ENCODE measurements at places on chromosomes 11 and 22.

DNA sequence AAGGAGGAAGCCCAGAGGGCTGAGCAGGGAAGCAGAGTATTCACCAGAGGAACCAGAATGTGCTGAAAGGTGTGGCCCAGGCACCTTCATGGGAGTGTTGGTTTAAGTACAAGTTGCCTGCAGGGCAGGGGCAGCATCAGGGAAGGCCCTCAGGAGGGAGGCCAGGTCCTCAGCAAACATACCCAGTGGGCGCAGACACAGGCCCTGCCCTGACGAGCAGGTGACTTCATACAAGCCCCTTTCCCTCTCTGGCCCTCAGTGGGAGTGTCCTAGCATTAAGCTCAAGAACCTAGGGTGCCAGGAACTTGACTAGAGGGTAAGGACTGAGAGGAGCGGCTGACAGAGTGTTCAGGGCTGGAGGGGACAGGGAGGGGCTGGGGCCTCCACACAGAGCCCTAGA lies 7.5 kb upstream of the CASTOR1 start:
- DNase-seq, result no peak

- no peak for DNase-seq
Observed at GRCh38 chr11:83502041-83502440, 215.9 kb upstream of the CCDC90B start.

DNA sequence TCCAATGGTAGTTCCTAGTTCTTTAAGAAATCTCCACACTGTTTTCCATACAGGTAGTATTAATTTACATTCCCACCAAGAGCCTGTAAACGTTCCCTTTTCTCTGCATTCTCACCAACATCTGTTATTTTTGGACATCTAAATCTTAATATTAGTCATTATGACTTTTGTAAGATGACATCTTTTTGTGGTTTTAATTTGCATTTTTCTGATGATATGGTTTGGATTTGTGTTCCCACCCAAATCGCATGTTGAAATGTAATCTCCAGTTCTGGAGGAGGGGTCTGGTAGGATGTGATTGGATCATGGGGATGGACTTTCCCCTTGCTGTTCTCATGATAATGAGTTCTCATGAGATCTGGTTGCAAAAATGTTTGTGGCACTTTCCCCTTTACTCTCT lies 89.0 kb downstream of the MUC15 start:
- DNase-seq, result no peak

- DNase-seq, result no peak
Observed at GRCh38 chr11:61571869-61572268, 9.0 kb downstream of the SYT7 start.

DNA sequence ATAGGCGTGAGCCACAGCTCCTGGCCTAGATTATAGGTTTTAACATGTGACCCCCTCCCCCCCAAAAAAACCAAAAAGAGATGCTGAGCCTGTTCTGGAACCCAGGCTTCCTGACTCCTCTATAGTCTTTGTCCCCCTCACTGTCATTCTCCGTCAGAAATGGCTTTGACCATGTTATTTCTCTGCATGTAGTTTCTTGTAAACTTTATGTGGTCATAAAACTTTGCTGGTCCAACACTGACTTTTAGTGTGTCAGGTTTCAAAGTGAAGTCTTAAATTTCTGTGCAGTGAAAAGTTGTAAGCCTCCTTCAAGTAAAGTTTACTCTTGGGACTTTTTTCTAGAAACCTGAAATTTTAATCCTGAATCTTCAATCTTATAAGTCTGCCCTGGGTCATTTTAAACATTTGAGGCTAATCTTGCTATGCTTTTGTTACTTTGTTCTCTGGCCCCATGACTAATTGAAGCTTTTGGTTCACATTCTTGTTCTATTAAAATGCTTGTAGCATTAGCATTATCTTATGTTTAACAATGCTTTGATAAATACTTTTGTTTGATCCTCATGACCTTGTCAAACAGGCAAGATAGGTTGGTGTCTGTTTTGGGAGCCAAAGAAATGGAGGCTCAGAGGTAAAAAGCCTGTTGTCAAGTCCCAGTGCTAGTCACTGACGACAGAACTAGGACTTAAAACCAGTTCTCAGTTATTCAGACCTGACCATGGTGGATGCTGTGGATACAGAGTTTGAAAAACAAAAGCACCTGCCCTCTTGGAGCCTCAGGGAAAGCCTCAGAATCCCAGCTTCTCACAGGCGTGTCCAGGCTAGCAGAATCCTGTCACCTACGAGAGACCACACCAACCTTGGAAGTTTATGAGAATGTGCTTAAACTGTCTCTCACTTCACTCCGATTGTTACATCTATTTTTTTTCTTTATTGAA lies 87.7 kb upstream of the HORMAD2 start:
- DNase-seq, result no peak

DNA sequence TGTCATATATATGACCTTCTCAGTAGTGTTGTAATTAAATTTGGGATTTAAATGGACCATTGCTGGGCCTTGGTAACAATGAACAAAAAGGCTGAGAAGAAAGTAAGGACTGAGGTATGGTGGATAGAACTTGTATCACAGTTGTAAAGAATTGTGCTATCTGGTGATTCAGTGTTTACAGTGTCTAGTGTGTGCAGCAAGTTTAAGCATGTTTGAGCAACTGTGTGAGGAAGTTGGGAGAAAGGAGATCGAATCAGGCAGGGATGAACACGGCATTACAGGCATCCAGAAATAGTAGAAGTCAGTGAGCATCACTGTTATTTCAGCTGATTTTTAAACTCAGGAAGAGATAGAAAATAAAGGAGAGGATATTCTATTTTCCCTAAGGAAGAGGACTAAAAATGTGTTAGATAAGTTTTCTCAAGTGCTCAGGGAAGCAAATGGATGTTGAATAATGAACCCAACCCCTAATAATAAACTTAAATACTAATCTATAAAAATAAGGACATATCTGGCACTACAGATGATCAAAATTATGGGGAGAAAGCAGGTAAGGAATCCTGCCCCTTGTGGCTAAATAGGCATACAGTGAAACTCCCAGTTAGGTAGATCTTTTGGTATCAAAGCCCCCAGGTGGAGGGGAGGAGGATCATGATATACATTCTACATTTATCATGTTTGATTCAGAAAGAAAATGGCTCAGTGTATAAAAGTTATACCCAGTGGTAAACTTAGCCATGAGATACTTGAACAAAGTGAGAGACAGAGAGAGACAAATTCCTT lies 361.0 kb upstream of the ANO3 start:
- DNase-seq, result no peak

DNA sequence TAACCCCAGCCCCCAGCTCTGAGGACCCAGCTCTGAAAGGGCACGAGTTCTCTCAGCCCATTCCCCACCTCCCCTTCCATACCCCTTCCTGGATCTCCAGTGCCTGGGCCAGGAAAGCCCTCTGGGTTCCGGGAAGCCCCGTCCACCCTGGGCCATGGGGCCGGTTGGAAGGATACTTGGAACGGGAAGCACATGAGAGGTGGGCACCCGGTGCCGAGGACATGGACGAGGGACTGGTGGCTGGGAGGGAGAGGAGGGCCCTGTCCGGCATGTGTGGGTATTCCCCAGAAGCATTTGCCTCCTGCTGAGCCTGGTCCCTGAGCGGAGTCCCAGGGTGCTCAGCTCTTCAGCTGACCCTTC lies 5.2 kb upstream of the HINFP start:
- no peak for DNase-seq

- peak; percentile 57 for DNase-seq
Observed at GRCh38 chr11:123707606-123708205, 33.8 kb downstream of the ZNF202 start.

DNA sequence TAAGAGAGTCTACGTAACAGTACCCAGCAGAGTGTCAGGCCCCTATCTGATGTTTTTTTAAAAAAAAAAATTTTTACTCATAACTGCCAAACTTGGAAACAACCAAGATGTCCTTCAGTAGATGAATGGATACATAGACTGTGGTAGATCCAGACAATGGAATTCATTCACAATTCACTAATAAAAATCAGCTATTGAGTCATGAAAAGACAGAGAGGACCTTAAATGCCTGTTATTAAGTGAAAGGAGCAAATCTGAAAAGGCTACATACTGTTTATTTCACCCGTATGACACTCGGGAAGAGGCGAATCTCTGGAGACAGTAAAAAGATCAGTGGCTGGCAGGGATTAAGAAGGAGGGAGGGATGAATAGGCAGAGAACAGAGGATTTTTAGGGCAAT lies 541.4 kb upstream of the TENM4 start:
- DNase-seq, result no peak

GRCh38 chr22:29839039-29839438 lies 965 bp upstream of the ASCC2 start:
- no peak for DNase-seq

DNA sequence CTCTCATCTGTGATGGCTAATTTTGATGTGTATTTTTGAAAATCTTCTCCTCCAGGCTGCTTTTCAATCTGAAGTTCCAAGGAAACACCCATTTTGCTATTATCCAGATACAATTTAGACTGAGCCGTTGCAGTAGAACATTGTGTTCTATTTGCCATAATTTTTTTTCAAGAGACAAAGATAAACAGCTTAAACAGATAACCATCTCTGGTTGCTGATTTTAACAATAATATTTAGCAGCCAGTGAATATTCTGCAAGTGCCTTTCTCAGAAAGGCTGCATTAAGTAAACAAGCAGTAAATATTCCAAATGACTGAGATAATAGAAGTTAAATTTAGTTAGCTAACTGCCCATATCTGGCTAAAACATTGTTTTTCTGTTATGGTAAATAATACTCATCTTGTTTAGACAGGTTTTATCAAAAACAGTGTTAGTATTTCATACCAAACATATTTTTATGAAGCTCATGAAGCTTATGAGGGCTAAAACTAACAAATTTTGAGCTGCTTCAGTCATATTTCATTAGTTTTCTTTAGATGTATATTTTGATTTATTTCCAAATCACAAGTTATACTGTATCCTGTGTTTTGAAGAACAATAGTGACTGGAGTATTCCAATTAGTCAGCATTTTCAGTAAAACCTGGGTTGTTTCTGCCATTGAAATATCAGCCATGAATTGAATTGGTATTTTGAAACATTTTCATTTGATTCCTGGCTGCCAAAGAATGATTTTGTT lies 206.7 kb downstream of the SBF2 start:
- no peak for DNase-seq

GRCh38 chr11:100681064-100681502 lies 6.0 kb upstream of the ARHGAP42 start:
- peak; percentile 52 for DNase-seq

- no peak for DNase-seq
Observed at GRCh38 chr11:130076778-130077481, 7.2 kb downstream of the APLP2 start.

- peak; percentile 17 for DNase-seq
Observed at GRCh38 chr11:82701847-82702520, 31.7 kb downstream of the FAM181B start.

GRCh38 chr11:11491014-11491413 lies 130.8 kb downstream of the GALNT18 start:
- no peak for DNase-seq
